ENCODE measurements at places on chromosomes 16 and 17. TPM values are rescaled to one million over a fixed set of nuclear protein-coding genes. Genes with fewer than 3 reads are reported as not detected.

RAMP2 gene
- 1.0 TPM for total RNA-seq

DNA sequence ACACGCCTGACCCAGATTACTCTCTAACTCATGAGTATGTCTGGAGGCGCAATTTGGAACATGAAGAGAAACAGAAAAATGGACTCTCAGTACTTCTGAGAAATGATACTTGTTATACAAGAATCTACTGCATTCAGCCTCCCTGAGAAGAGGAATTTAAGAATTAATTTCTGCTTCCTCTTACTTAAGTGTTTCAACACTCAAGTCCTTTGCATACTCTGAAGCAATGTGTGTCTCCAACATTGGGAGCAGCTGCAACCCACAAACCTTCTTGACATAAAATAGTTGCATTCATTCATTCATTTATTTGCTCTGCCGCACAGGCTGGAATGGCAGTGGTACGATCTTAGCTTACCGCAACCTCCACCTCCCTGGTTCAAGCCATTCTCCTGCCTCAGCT is 199.8 kb downstream of the NPIPA7 start:
- DNase-seq, result no peak

- no peak for DNase-seq
Measured at GRCh38 chr17:37025847-37026530, 77.2 kb downstream of the AATF start.

DNA sequence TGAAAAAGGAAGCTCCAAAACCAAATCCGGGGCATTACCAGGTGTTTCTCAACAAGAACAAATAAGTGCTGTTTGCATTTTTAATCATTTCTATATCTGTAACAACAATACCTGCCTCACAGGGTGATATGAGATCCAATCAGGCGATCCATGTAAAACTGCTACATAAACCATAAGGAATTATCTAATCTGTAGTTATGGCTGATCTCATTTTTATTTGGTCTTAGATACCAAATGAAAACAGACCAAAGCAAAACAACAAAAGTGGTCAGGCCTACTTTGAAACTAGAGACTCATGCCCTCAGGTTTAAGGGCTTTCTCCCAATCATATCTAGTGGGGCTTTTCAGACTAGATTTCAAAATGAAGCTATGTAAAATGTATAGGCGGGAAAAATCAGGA is 28.3 kb downstream of the XPO6 start:
- no peak for DNase-seq

Measured in epithelial cell of proximal tubule (primary cell).